ENCODE measurements at places on chromosomes 2 and 18. TPM values are rescaled to one million over a fixed set of nuclear protein-coding genes. Genes with fewer than 3 reads are reported as not detected.

GRCh38 chr2:128303911-128304310 is 14.8 kb downstream of the HS6ST1 start:
- DNase-seq, result no peak

- peak; percentile 77 for DNase-seq
Observed at GRCh38 chr2:105802587-105802986, 57.9 kb downstream of the NCK2 start.

DNA sequence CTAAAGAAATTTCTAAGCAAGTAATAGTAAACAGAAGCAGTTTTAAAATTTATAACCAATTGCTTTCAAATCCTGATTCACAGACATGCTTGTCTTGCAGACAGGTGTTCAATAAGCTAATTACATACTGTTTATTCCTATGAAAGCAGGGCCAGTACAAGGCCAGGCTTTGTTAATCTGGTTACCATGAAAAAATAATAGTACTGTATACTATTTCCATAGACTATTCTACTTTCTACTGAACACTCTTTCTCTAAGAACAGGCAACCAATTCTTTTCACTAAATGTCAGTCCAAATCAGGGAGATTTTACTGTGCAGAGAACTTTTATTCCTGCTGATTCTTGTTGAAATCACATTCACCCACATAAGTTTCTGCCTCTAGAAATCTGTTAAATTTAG is 2.9 kb upstream of the SRSF7 start:
- no peak for DNase-seq

GRCh38 chr18:74411475-74411874 is 45.6 kb downstream of the DIPK1C start:
- no peak for DNase-seq

Gene RAMP1
- 1.9 TPM for polyA plus RNA-seq

All from naive thymus-derived CD4-positive, alpha-beta T cell (primary cell).